ENCODE measurements at places on chromosomes 2 and 18. TPM values are rescaled to one million over a fixed set of nuclear protein-coding genes. Genes with fewer than 3 reads are reported as not detected.

DNA sequence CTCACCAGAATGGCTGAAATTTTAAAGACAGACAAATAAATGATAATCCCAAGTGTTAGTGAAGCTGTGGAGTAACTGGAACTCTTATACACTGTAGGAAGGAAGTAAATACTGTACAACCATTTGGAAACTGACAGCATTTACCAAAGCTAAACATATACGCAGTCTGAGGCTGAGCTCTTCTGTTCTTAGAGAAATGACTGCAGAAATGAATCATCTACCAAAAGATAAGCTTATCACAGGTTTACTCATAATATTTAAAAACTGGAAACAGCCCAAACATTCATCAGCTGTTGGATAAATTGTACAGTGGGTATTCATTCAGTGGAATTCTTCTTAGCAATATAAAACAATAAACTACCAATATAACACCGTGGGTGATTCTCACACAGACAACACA lies 218.2 kb upstream of the RAB12 start:
- DNase-seq = no peak

DNA sequence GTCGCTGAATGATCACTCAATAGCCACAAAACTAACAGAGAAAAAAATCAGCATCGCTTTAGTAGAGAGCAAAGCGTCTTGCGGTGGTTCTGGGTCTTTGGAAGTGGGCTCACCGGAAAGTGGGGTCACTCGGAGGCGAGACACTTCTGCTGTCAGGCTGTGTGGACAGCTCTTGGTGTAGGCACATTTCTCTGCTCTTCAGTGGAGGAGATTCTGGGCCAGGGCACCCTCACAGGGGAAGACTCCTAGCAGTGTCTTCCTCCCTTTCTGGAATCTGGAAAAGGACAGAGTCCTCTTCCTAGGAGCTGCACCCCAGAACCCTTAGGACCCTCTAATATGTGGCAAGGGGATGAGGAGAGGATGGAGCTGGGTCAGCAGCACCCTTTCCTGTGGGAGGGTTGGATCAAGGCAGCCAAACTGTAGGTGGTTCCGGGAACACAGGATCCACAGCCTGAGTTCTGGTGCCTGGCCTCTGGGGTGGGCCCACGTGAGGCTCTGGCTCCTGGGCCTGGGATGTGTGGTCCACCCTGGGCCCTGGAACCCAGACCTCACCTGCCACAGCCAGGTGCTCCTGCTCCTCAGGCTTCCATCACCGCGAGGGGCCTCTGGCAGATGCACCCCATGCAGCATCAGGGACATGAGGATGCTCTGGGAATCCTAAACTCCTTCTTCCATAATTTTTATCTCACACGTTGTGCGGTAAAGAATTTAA lies 25.1 kb downstream of the GPR35 start:
- DNase-seq = no peak

GRCh38 chr2:33032245-33032644 lies 85.5 kb downstream of the LTBP1 start:
- no peak for DNase-seq

DNA sequence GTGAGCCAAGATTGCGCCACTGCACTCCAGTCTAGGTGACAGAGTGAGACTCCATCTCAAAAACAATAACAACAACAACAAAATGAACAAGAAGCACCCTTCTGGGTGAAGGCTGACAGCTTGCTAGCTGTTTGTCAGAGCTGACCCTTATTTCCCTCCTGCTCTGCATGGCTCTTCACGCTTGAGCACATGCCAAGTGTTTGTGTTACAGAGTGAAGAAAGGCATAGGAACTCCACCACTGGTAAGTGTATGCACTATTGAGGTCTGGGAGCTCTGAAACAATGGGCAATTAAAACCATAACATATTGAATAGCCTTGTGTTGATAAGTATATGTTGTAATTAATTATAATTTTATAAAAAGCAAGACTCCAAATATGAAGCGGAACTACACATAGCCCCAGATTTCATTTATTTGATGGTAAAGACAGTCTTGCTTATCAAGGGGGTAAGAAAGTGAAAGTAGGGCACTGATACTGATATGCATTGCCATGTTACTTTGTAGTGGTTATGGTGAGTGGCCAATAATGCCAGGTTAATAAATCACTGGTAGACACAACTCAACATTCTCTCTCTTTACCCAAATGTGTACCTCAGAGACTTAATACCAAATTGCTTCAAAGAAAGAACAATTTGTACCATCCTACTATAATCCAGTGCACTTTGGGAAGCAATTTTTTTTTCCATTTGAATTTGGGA lies 163.4 kb downstream of the VWC2L start:
- no peak for DNase-seq

DNA sequence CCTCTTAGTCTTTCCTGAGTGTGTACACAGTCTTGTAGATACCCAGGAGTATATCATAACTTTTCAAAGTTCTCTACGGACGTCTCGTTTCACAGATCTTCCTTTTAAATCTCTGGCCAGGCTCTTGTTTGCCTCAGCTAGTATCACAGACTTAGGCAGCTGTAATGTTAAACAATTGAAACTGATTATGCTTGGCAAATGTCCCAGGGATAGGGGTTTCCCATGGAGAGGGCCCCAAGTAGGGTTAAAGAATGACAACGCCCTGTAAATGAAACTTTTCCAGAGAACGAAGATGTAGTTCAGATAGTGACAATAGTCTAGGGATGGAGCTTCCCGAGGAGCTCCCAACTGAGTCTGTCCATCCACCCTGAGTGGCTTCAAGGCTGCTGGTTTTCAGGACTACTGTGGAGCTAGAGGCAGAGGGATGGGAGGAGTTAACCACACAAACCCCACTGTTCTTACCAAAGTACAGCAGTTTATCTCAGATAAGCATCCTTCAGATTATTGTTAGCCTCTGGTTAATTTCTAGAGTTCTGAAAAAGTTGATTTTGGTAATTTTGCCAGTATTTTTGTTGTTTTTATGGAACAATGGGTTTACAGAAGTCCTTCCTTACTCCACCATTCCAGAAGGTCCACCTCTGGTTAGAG lies 9.1 kb downstream of the NEURL3 start:
- DNase-seq = peak; percentile 20

GRCh38 chr2:231391981-231392380 lies 3.5 kb upstream of the B3GNT7 start:
- no peak for DNase-seq

GRCh38 chr2:202490479-202490878 lies 114.4 kb downstream of the BMPR2 start:
- DNase-seq = no peak

DNA sequence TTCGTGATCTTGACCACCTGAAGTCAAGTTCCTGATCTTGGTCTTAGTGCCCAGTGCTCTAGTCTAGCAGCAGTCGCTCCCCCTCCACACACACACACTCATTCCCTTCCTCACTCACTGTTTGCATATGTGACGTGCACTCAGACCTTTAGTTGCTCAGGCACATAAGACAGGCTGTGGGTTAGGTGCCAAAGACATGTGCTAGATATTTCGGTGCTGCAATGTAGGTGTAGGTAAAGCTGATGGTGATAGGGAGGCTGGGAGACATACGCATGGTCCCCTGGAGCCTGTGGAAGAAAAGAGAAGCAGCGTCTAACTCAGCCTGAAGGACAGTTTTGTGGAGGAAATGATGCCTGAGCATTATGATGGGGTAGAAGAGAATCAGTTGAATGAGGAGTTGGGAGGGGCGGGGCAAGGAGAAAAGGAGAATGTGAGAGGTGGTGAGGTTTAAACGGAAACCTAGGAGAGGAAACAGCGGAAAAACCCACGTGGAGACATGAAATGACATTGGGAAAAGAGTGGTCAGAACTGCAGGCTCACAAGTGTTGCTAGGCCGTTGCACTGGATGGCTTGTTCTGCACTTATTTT lies 3.8 kb downstream of the TTC39C start:
- DNase-seq = no peak

GRCh38 chr2:205352593-205352992 lies 329.7 kb upstream of the NRP2 start:
- no peak for DNase-seq

DNA sequence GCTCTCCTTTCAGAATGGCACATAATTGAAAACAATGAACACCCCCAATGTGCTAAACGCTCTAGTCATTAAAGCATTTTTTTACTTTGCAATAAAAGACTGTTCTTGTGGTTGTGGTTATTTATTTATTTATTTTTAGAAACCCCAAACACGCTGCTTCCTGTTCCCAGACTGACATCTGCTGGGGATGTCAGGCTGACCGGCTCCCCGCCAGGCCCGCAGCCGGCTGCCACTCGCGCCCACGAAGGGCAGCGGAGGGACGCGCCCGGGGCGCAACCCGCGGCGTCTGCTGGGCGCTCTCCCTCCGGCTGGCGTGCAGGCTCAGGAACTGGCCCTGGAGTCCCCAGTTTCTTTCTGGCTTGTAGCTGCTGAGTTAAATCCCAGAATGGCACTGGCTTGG lies 83.1 kb upstream of the SP3 start:
- DNase-seq = no peak

GRCh38 chr18:23972453-23972852 lies 42.1 kb upstream of the TTC39C start:
- DNase-seq = no peak

DNA sequence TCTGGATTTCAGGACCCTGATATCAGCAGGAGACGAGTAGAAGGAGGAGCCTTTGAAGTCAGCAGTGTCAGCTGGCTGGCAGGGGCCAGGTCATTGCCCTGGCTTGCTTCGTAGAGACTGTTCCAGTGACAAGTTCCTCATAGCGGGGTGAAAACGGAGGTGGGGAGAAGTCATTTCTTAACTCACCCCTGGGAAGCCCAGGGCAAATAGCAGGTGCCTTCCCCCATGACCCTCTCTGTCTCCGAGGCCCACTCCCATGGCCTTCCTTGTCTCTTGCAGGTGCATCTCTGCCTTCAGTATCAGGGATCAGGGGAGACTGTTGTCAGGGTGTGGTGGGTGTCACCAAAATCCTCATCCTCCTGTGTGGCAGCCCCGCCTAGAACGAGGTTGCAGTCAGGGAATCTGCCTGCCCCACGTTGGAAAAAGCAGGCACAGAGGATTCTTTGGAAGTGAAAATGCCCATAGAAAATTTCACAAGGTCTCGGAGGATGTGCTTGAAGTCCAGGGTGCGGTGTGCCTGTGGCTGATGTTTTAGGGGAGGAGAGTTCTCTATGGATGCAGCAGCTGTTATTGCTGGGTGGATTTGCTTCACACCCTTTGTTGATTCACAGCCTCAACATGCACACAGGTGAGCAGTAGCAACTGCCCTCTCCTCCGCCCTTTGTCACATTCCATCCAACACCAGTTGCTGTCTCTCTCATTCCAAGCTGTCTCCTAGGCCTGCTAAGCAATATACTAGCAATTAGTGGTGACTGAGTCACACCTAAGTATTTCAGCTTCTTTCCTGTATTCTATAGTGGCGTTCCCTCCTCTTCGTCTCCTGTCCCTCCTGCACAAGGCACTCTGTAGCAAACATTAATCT lies 142.6 kb upstream of the FHL2 start:
- no peak for DNase-seq

DNA sequence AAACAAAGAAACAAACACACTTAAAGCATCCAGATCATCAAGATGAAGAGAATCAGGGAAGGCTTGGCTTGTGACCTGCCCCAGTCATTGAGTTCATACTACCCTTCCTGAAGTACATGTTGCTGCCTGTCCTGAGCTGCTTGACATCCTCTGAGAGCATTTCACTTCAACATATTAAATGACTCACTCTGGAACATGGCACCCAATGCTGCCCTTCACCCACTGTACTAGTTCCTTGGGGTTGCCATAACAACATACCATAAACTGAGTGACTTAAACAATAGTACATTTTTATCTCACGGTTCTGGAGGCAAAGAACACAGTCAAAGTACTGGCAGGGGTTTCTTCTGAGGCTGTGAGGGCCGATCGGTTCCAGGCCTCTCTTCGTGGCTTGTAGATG lies 371.3 kb downstream of the RNF144A start:
- DNase-seq = no peak

DNA sequence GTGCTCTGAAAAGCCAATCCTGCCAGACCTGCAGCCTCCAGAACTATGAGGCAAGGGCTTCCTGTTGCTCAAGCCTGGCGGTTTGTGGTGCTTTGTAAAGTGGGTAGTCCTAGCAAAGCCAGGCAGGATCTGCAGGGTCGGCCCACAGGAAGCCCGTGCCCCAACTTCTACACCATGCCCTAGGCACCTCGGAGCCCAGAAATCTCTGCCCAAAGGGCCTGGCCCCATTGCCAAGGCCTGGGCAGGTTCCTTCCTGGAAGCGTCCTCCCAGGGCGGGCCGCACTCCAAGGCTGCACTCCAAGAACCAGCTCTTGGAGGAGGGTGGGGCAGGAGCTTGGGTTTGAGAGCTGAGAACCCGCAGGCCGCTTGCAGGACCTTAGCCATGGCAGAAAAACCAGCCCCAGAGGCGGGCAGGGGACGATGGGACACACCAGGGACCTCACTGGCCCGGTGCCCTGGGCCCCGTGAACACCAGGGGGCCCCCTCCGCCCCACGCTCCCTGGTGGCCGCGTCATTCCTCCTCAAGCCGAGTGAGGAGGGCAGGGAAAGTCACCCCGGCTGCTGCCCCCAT lies 37.2 kb upstream of the ID2 start:
- DNase-seq = no peak

- no peak for DNase-seq
Observed at GRCh38 chr2:136645236-136645828, 120.0 kb upstream of the THSD7B start.

- no peak for DNase-seq
Observed at GRCh38 chr2:221345516-221345915, 226.6 kb downstream of the EPHA4 start.

DNA sequence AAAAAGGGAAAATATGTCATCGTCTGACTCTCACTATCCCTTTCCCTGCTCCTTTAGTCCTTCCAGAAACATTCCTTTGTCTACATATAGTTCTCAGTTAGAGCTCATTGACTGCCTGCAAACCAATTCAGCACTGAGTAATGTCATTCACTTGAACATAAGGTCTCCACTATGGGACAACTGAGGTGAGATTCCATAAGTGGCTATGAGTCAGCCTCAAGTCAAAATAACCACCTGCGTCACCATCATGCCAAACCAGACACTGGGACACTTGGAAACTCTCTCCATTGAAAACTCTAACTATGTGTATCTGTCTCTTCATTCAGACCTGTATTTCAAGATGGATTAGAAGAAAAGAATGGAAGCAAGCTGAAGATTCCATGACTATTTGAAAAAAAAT lies 878.0 kb upstream of the PIK3C3 start:
- DNase-seq = no peak

The GPR35 gene
- total RNA-seq = 5.9 TPM

The EVA1A gene
- 12.7 TPM for total RNA-seq

The GCG gene
- total RNA-seq = 1.7 TPM

The ZSWIM2 gene
- total RNA-seq = not detected

The BOK gene
- 2.5 TPM for total RNA-seq

The SLC16A14 gene
- total RNA-seq = 3.5 TPM
